Breast epithelium (tissue), 4 donors: ENCODE measurements at places on chromosomes 6 and 20. TPM values are rescaled to one million over a fixed set of nuclear protein-coding genes. Genes with fewer than 3 reads are reported as not detected.

Gene MUC21
- not detected for total RNA-seq

DNA sequence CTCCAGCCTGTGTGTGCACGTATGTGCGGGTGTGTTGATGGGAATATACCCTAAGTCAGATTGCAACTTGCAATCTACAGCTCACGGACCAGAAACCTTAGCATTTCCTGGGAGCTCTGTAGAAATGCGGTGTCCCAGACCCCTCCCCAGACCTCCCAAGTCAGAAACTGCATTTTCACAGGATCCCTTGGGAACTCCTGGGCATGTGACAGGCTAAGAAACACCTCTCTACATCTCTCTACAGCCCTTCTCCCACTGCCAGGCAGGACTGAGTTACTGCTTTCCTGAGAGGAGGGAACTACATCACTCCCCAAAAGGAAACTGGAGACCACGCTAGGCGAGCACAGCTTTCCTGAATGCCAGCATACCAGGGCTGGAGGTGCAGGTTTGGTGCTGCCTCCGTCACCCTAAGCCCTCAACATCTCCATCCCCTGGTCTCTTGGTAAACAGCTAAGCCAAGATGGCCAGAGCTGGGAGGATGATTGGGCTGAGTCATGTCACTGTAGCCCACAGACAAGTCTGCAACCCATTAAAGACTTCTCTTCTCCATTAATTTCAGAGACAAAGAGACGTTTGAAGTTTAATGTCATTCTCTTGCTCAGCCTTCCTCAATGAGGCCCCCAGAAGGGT lies 194.4 kb downstream of the BMP7 start:
- no peak for DNase-seq

DNA sequence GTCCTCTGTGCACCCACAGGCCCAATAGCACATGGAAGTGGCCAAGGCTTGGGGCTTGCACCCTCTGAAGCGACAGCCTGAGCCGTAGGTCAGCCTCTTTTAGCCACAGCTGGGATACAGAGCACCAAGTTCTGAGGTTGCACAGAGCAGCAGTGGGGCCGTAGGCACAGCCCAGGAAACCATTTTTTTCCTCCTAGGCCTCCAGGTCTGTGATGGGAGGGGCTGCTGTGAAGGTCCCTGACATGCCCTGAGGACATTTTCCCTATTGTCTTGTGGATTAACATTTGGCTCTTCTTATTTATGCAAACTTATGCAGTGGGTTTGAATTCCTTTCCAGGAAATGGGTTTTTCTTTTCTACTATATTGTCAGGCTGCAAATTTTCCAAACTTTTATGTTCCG lies 878.7 kb upstream of the MAN1A1 start:
- DNase-seq, result no peak

Gene UNC93A
- not detected for total RNA-seq

DNA sequence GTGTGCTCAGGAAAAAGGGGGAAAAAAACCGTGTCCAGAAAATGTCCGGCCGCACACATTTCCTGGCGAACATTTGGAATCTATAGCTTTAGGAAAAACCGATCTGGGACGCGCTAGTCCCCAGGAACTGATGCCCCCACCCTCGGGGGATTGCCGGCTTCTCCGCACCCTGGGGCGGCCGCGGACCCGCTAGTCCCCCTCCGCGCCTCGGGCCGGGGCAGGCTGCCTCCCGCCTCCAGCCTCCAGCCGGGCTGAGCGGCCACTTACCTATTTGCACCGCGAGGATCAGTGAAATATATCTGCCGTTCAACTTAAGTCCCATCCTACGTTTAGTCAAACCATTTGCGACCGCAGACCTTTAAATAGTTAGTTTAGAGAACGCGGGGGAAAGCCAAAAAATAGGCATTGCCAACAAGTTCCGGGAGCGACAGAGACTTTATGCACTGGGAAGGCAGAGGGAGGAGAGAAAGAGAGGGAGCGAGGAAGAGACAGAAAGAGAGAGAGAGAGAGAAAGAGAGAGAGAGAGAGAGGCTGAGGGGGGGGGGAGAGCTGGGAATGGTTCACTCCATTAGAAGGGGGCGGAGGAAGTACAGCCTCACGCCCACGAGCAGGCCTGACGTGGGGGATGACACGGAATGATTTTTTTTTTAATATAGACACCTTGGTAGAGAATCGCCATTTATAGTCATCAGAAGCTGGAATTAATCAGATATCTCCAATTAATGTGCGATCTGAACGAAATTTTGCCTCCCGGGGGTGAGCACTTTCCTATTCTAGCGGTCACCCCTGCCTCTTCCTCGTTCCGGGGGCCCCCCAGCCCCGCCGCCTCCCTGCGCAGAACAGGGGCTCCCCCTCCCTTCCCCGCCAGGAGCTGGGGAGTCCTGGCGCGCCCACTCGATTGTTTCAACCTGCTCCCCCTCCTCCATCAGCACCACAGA lies at the start of gene NRN1:
Gene NRN1, minus strand, starts transcription at position 498 of the 938 bp plus-strand sequence. Its CDS starts 176 bp downstream, at position 322.
- DNase-seq, result no peak

- no peak for DNase-seq
Observed at GRCh38 chr6:155604991-155605390, 149.4 kb upstream of the NOX3 start.

Gene SLC17A2
- not detected for total RNA-seq
